ENCODE measurements at places on chromosomes 5 and 9. TPM values are rescaled to one million over a fixed set of nuclear protein-coding genes. Genes with fewer than 3 reads are reported as not detected.

The ZBTB34 gene
- total RNA-seq: 14.1 TPM

The DAP gene
- total RNA-seq: 10.5 TPM

The TMEM232 gene
- total RNA-seq: 0.67 TPM

The GZMA gene
- not detected for total RNA-seq

The TAF1L gene
- not detected for total RNA-seq

The OR1B1 gene
- total RNA-seq: not detected

The CCDC183 gene
- 0.85 TPM for total RNA-seq

The PDE6A gene
- not detected for total RNA-seq

The GABRB2 gene
- 4.7 TPM for total RNA-seq

The BTNL8 gene
- total RNA-seq: 0.21 TPM

The GTF3C5 gene
- total RNA-seq: 133 TPM

The S100Z gene
- total RNA-seq: 1.6 TPM

The ORM2 gene
- total RNA-seq: 2.2 TPM

The MAST4 gene
- total RNA-seq: 3.0 TPM

The PCDHGA3 gene
- total RNA-seq: not detected

The SPINK7 gene
- total RNA-seq: not detected

The CEP72 gene
- total RNA-seq: 12.6 TPM

The DIPK1B gene
- total RNA-seq: 75.7 TPM
